ENCODE measurements at places on chromosomes 12 and 14. TPM values are rescaled to one million over a fixed set of nuclear protein-coding genes. Genes with fewer than 3 reads are reported as not detected.

DNA sequence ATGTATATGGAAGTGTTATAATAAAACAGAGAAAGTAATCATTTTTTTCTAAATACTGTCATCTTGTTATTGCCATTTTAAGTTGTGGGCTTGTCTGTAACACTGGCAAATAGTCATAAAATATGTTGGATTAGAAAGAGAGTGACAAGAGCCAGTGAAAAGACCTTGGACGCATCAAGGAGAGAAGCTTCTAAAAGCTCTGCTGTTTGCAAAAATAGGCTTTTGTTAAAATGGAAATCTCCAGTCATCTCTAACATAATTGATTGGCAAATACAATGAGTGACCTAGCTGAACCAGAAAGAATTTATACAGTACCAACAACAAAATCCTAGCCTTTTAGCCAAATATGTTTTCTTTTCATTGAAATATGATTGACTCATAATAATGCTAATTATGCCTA lies 245.8 kb upstream of the RMST start:
- no peak for DNase-seq

The PPP1R1A gene
- polyA plus RNA-seq = 26.6 TPM

The TMEM132D gene
- 0.44 TPM for polyA plus RNA-seq

- DNase-seq = no peak
Observed at GRCh38 chr14:61598980-61599379, 96.3 kb upstream of the HIF1A start.

GRCh38 chr12:30996255-30996654 lies 69.7 kb downstream of the TSPAN11 start:
- no peak for DNase-seq

The SETD1B gene
- 3.4 TPM for polyA plus RNA-seq
